ENCODE measurements at places on chromosomes 4 and X. TPM values are rescaled to one million over a fixed set of nuclear protein-coding genes. Genes with fewer than 3 reads are reported as not detected.

- no peak for DNase-seq
Measured at GRCh38 chrX:134526399-134526798, 66.4 kb downstream of the HPRT1 start.

DNA sequence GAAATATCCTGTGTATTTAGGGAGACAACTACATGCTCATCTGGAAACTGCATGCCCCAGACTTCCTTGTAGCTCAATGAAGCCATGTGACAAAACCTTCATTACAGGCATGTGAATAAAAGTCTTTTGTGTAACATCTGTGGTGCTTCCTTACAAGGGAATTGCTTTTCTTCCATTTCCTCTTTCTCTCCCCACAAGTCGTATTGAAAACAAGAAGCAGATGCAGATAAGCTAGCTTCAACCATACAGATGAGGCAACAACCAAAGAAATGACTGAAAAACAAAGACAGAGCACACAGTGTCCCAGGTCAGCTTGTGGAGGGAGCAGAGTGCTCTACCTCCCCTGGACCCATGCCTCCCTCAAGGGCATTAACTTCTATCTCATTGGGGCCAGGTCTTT, 115.8 kb upstream of the INPP4B start:
- DNase-seq, result no peak

GRCh38 chrX:37817579-37817978, 29.8 kb downstream of the DYNLT3 start:
- no peak for DNase-seq

The AWAT2 gene
- not detected for total RNA-seq

DNA sequence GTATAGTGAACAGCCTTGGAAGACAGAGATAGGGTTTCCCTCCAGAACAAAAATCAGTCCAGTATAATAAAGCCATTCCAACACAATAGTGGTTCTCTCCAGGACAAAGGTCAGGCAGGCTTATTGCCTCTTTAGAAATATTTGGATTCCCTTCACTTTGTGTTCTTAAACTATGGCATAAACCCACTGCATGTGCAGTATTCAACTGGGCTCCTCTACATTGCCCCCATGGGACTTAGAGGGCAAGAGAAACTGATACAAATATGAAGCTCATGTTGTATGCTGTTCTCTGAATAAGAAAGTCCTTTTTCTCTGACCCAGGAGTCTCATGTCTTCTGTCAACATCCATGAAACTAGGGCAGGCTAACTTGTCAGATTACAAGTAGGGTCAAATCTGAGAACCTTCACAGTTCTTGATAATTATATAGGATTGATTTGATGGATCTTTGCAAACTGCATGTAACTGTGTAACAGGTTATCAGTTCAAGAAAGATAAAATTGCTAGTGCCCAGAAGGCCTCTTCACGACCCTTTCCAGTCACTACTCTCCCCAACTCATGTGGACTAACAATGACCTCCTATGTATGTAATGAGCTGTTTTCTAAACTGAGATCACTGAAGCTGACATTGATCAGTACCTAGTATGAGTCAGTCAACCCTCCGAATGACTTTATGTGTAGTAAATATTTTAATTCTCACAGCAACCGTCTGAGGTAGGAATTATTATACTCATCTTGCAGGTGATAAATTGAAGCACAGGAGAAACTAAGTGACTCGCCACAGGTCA, 31.9 kb upstream of the FAM9C start:
- DNase-seq, result no peak

The ANK2 gene
- total RNA-seq, result 6.0 TPM

DNA sequence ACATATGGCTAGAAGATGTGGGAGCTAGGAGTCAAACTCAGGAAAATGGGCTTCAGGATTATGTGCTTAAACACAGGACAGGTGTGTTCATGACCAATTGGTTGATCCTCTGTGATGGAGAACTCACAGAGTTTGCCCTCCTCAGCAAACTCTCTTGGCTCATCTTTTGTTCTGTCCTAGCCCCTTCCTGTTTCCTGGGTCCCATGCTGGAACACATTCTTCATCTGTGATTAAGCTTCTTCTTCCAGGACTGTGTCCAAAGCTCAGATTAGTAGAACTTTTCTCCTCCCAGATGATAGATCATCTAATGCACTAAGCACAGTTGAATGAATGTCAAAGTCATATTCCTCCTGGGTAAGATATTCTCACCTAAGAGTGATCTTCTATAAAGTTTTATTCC, 38.8 kb upstream of the TCEANC start:
- no peak for DNase-seq

Data from MG63 (cell line).